ENCODE measurements at places on chromosomes 2 and 18. TPM values are rescaled to one million over a fixed set of nuclear protein-coding genes. Genes with fewer than 3 reads are reported as not detected.
A peak's percentile ranks its signal among the peaks of the same experiment; 100 is the strongest.

Gene ADAM17
- 39.6 TPM for total RNA-seq

- no peak for DNase-seq
Observed at GRCh38 chr2:68908392-68908970, 37.3 kb upstream of the BMP10 start.

GRCh38 chr2:111037128-111037527, 83.6 kb upstream of the BCL2L11 start:
- no peak for DNase-seq

- DNase-seq: no peak
Observed at GRCh38 chr18:61910101-61910500, 17.3 kb upstream of the RNF152 start.

Gene HTR2B
- not detected for total RNA-seq

Gene RUFY4
- total RNA-seq: not detected

Gene CCDC148
- 1.4 TPM for total RNA-seq

Gene KIF1A
- 90.9 TPM for total RNA-seq

DNA sequence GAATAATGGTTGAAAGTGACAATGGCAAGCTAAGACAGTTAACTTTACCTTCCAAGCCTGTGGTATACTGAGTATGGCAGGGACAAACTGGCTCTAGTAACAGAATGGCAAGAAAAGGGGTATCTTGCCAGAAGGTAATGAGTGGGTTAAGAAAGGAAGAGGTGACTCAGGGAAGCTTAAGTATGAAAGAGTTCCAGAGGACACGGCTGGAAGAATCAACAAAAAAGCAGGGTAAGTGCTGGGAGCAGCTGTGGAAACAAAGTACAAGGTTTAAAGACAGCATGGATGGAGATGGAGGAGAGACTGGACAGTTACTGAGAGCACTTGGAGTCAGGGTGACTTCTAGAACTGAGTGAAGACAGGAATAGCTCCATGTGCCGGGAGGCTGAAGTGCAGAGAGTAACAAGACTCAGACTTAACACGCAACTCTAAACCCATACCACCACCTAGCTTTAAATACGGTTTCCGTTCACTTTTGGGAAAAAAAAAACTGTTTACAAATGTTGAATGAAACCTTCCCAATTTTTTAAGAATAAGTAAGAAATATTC, 69.0 kb downstream of the REV1 start:
- DNase-seq: no peak

- DNase-seq: no peak
Observed at GRCh38 chr2:106867196-106867953, 18.6 kb downstream of the ST6GAL2 start.

DNA sequence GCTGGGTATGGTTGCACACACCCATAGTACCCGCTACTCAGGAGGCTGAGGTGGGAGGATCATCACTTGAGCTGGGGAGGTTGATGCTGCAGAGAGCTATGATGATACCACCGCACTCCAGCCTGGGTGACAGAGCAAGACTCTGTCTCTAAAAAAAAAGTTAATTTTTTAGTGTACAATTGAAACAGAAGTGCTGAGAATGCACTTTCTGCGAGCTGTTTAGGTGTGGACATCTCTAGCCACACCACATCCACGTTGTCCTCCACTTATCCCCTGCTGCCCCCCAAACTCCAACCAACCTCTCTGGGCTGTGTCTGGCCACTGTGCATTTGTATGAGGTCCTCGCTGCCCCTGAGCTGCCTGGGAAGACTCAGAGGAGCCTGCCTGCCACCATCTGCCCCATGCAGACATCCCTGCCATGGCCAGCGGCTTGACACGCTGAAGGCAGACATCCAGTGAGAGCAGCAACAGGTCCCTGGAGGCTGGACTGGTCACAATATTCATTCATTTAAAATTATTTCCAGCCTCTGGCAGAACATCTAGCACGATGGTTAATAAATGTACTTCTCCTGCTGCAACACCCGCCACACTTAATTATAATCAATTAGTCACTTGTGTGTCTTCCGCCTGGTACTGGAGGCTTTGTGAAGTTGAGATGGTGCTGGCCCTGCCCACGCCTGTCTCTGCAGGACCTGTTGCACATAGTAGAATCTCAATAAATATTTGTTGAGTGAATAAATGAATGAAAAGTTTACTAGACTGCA, 3.7 kb upstream of the AFF3 start:
- no peak for DNase-seq

DNA sequence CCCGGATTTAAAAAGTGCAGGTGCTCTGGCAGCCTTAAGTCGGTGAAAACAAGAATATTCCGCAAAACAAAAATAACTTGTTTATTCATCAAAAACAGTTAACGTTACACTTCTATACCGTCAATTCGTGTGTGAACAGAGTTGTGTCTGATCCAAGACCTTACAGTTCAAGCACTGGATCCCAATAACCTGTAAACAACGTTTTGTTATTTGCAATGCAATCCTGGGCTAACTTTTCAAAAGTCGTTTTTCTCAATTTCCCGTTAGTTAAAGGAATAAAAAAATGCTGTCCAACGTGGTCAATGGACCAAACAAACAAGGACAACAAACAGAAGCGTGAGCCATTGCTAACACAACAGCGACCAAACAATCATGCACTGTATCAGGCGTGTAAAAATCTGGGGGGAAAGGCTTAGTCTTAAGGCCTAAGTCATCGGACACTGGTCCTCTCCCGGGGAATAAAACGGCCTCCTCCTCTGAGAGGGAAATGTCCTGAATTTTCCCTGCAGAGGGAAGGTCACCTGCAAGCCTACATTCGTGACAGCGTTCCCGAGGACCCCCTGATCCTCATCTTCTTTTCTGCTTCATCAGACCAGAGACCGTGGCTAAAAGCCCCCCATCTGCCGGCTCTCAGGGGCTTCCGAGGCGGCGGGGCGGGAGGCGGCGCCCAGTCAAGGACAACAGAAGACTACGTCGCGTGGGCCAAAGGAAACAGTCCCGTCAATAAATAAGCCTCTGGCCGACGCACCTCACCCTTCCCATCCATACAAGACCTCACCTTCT, 490 bp downstream of the NDUFS1 start:
- no peak for DNase-seq

Gene PAX8
- 0.49 TPM for total RNA-seq

Gene EHBP1
- 42.3 TPM for total RNA-seq

Gene PLEK
- total RNA-seq: not detected

DNA sequence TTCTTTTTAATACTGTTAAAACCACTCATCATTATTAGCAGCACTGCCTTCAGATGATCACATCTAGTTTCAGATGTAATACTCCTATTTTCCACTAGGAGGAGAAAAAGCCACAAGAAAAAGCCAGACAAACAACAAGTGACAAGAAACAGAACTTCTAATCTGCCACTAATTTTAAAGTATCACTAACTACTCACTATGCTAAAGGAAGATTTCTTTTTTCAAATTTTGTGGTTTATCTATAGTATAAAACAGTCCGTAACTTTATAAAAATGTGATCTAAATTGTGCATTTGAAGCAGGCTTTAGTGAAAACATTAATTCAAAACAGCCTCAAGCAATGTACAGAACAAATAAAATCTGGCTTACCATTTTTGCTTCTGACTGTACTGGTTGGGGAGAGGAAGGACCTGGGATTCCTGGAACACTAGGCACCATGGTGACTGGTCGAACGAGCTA, 56.8 kb downstream of the ATF2 start:
- no peak for DNase-seq

DNA sequence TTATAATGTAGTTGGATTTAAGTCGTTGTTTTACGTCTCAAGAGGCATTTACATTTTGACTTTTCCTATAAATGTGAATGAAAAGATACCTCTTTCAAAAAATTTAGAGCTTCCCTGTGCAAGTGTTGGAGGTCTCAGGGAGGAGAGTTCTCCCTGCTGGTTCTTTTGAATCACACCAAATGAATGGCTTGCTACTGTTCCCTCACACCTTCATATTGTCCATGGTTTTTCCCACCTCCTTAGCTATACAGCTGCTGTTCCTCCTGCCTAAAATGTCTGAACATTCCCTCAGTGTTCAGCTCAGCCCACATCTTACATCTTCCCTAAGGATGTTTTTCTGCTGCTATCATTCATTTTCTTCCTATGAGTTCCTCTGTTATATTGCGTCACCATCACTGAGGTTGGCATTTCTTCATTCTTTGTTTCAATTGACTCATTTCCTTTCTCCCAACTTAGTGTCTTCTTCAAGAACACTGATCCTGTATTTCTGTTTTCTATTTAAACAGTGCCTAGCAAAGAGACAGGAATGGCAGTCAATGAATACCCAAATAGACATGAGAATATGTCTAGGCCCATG, 46.0 kb downstream of the COX7A2L start:
- no peak for DNase-seq

Gene ITM2C
- total RNA-seq: 106 TPM

- no peak for DNase-seq
Observed at GRCh38 chr2:233009661-233010060, 3.4 kb downstream of the NGEF start.

GRCh38 chr18:6009756-6010155, 114.4 kb upstream of the TMEM200C start:
- no peak for DNase-seq

Gene IL1F10
- total RNA-seq: not detected

Gene ZCCHC2
- 14.7 TPM for total RNA-seq

DNA sequence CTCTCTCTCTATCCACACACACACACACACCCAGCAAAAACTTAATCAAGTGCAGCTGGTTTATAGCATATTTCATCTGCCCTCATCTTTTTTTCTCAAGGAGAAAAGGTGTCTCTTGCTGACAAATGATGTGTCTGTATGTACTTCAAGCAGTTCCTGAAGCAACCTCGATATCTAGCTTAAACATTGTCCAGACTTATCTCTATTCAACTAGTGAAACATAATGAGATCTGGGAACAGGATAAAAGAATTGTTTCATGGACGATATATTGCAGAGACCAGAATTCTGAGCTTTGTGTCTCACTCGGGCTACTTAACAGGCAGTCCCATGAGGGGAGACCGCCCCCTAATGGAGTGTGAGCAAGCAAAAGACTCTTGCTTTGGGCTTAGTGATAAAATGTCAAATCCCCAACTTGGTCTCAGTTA, 929.2 kb upstream of the SOX11 start:
- DNase-seq: peak; percentile 54

- peak; percentile 35 for DNase-seq
Observed at GRCh38 chr2:80303006-80303908, 1.3 kb downstream of the LRRTM1 start.

Gene ANO7
- total RNA-seq: 3.2 TPM

Gene LCT
- 0.19 TPM for total RNA-seq

Gene UGT1A3
- not detected for total RNA-seq

- no peak for DNase-seq
Observed at GRCh38 chr2:176956791-176957190, 255.8 kb upstream of the HNRNPA3 start.

Gene MREG
- total RNA-seq: 10.4 TPM

Gene GPR155
- 1.7 TPM for total RNA-seq

Gene PSMA8
- not detected for total RNA-seq

DNA sequence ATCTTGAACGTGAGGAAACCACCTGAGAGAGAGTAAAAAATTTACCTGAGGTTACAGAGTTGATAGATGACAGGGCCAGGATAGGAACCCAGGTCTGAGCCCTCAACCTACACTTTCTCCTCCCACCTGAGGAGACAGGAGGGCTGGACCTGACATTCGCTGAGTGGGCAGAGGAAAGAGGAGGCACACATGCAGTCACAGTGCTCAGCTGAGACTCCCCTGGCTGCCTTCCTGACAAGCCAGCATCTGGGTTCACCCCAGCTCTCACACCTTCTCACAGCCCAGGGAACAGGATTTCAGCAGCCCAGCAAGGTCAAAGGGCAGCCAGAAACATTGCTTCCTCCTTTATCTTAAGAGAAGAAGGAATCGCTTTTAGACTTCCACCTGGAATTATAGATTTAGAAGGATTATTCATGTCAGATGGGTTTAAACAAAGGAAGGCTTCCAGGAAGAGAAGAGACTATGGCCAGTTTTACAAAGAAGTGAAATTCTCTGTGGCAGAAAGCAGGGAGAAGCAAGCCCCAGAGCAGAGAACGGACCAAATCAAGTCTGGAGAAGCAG, 18.1 kb upstream of the PKDCC start:
- DNase-seq: no peak

DNA sequence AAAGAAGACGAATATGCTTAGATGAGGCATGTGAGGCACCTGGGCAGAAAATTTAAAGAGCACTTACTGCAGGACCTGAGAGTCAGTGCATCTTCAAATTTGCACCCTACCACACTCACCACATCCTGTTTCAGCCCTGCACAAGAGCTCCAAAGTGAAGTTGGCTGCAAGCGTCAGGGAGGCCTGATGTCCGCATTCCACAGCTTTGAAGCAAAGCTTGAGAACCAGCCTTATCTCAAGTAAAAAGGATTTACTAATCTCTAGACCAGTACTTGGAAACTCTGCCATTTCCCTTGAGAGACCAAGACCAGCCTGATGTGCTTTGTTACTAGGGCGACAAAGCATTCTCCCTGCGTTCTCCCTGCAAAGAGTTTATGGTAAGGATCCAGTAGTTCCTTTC, 3.4 kb upstream of the ASNSD1 start:
- DNase-seq: no peak

DNA sequence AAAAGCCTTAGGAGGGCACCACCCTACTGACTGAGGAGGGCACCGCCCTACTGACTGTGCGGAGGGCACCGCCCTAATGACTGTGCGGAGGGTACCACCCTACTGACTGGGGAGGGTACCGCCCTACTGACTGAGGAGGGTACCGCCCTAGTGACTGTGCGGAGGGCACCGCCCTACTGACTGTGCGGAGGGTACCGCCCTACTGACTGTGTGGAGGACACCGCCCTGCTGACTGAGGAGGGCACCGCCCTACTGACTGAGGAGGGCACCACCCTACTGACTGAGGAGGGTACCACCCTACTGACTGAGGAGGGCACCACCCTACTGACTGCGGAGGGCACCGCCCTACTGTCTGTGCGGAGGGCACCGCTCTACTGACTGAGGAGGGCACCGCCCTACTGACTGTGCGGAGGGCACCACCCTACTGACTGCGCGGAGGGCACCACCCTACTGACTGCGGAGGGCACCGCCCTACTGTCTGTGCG, 150.2 kb upstream of the NFATC1 start:
- no peak for DNase-seq

DNA sequence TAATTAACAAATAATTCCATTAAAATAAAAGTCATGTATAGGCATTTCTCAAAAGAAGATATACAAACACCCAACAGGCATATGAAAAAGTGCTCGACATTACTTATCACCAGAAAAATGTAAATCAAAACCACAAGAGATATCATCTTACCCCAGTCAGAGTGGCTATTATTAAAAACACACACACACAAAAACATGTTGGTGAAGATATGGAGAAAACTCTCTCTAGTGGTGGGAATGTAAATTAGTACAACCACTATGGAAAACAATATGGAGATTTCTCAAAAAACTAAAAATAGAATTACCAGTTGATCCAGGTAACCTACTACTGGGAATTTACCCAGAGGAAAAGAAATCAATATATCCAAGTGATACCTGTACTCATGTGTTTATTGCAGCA, 966.3 kb upstream of the POU3F3 start:
- no peak for DNase-seq

GRCh38 chr18:49045585-49045984, 94.8 kb upstream of the SMAD7 start:
- no peak for DNase-seq

Gene NT5C1B
- not detected for total RNA-seq

All from neural crest cell (in vitro differentiated cells).